ENCODE measurements at places on chromosomes 6 and 20.
A peak's percentile ranks its signal among the peaks of the same experiment; 100 is the strongest.

GRCh38 chr6:90907931-90908655, 321.2 kb upstream of the MAP3K7 start:
- peak; percentile 82 for DNase-seq

DNA sequence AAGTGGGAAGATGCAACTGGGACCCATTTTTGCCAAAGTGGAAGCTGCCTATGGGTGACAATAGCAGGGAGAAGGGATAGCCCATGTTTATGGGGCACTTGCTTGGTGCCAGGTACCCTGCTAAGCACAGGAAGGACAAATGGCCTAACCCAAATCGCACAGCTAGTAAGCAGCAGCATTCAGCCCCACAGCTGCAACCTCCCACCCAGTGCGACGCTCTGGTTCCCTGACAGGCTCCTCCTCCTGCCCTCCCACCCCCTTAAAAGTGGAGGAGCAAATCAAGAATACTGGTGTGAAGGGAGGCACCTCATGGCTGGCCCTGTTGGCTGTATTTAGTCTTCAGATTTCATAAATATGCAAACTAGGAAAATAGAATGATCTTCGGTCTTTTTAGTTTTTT, 76.2 kb downstream of the RIN2 start:
- no peak for DNase-seq

DNA sequence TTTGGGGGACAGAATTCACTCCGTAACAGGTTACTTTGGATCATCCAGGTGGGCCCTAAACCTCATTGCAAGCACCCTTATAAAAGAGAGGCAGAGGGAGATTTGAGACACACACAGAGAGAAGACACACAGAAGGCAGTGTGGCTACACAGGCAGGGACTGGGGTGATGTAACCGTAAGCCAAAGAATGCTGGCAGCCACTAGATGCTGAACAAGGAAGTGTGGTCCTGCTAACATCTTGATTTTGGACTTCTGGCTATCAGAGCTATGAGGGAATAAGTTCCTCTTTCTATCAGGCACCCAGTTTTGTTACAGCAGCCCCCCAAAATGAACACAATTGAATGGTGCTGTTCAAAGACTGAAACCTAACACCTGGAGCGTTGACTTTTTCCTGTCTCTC, 191.3 kb upstream of the MYLIP start:
- DNase-seq, result no peak

GRCh38 chr6:91895599-91896285, 1308.9 kb upstream of the MAP3K7 start:
- DNase-seq, result no peak

- no peak for DNase-seq
Observed at GRCh38 chr6:63609231-63609630, 26.4 kb upstream of the PHF3 start.

DNA sequence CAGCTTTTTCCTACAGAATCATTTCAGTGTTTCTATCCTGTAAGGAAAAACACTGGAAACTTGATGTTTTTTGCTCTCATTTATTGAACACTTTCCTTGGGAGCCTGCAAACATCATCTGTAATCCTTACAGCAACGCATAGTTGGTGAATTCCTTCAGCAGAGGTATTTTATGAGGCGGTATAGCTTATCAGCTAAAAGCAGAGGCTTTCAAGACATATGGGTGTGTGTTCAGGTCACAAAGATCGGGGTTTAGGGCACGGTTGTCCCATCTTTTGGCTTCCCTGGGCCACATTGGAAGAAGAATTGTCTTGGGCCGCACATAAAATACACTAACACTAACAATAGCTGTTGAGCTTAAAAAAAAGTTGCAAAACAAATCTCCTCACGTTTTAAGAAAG, 185.0 kb downstream of the AIG1 start:
- DNase-seq, result no peak

DNA sequence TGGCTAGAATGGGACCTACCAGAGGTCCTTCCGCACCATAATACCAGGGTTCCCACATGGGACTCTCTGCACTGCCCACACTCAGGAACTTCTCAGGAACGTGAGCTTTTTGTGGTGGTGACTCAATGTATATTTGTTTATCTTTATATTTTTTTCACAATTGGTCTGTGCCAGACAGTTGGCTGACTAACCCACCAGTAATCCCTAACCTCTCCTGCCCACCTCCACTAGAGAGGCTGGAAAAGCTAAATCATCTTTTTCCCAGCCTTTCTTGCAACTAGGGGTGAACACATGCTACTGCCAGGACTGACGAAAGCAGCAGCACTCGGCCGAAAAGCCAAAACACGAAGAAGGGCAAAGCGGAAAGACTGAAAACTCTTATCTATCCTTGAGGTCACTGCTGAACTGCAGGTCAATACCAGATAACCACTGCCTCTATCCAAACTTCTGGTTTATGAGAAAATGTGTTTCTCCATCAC, 112.9 kb downstream of the TRERF1 start:
- peak; percentile 96 for DNase-seq

DNA sequence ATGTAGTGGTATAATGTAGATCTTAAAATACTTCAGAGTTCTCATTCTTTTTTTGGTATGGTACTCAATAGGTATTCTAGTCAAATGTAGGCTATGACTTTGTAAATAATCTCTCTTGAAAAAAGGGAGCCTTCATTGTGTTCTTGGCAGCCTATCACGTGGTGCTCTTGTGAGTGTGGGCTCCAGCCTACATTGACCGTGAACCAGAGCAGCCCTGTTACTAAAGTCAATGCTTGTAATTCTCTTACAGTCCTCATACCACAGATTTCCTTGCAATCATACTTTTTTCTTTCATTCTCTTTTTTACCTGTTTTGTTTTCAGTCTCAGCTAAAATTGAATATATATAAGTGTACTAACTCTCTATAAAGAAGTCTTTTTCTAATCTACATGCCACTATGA, 31.1 kb downstream of the ARID1B start:
- no peak for DNase-seq
